ENCODE measurements at places on chromosomes 7 and 10. TPM values are rescaled to one million over a fixed set of nuclear protein-coding genes. Genes with fewer than 3 reads are reported as not detected.

DNA sequence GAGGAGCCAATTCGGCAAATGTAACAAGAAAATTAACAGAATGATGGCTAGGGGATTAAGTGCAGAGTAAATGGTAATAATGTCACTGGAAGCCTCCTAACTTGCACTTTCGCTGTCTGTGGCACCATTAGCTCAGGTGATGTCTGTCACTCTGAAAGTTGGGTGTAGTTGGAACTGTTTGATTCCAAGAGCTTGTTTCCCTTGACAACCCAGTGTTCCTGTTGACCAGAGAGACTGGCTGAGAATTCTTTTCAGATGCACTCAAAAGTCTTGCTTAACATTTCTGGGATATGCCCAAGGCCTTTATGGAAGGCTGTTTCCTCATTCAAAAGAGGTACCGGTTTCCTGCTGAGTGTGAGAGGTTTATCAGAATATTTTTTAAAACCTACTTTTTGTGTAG, 49.6 kb downstream of the PLPP4 start:
- peak; percentile 58 for DNase-seq

DNA sequence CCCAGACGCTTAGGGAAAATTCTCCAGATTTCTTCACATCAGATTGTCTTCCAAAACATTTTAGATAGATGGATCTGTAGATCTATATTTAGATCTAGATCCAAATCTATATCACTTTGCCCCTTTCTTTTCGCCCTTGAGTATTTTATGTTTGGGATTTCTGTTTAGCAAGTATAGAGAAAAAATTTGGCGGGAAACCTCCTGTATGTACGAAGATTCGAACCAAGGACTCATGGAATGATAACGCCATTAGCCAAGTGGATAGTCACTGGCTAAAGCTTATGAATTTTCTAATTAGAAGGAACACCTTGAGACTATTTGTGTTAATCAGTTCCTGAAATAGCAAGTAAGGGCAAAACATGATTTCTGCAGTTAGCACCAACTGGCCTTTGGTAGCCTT, 1.2 kb downstream of the THNSL1 start:
- DNase-seq = no peak

DNA sequence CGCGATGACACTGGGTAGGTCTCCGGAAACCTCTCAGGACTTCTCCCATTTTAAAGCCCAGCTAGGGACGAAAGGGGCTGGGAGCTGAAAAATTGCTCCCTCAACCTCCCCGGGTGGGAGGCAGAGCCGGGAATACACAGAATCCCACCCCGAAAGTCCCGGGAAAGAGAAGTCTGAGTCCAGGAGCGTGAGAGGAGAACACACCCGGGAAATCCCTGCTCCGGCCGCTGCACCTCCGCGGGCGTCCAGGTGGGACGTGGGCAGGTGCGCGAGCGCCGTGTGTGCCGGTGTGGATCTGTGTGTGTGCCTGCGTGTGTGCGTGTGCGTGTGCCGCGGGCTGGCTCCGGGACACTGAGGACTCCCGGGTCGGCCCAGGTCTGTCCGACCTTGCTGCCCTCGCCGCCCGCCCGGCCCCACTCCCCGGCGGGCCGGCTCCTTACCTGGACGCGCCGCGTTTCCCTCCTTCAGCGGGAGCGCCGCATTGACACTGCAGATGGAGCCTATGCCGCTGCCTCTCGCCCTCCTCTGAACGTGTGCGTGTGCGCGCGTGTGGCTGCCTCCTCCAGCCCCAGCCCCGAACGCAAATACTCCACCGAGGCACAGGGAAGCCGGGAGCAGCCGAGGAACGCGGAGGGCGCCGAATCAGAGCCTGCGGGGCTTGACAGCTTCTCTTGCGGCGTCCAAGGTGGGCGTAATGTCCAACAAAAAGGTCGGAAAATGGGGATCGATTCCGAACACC, at the start of gene PLXNA4:
Gene PLXNA4, minus strand, starts transcription at position 489 of the 739 bp plus-strand sequence. CDS start 67,777 bp downstream, outside the sequence.
- peak; percentile 33 for DNase-seq

GRCh38 chr7:148865283-148865682, 18.8 kb downstream of the EZH2 start:
- no peak for DNase-seq

Gene MLXIPL
- 0.07 TPM for total RNA-seq

- DNase-seq = no peak
Observed at GRCh38 chr10:87654212-87654611, 5.5 kb upstream of the PAPSS2 start.

DNA sequence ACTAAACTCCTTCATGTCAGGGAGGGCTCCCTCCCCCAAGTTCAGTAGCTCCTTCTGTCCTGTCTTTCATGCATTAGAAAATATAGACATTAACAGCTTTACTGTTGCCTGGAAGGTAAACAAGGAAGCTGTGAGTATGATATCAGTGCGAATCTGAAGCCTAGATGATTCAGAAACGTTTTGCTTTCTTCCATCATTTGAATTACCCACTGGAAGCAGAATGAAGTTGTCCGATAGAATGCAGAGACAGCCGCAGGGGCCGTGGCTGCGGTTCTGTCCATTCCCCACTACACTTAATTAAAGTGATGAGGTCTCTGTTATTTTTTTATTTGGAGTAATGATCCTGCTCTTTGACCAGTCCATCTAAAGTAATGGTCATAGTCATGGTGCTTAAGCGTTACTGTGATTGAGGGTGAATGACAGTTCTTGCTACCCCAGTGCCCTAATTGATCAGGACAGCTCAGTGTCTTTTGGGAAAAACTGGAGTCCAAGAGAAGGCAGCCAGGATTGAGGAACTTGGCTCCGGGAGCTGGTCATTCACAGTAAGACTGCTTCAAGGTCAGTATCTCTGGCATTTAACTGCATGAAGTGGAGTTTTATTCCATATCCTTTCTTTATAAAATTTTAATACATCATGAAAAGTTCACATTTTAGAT, 69.9 kb downstream of the PTPRE start:
- DNase-seq = peak; percentile 79

Gene SPAM1
- total RNA-seq = not detected

DNA sequence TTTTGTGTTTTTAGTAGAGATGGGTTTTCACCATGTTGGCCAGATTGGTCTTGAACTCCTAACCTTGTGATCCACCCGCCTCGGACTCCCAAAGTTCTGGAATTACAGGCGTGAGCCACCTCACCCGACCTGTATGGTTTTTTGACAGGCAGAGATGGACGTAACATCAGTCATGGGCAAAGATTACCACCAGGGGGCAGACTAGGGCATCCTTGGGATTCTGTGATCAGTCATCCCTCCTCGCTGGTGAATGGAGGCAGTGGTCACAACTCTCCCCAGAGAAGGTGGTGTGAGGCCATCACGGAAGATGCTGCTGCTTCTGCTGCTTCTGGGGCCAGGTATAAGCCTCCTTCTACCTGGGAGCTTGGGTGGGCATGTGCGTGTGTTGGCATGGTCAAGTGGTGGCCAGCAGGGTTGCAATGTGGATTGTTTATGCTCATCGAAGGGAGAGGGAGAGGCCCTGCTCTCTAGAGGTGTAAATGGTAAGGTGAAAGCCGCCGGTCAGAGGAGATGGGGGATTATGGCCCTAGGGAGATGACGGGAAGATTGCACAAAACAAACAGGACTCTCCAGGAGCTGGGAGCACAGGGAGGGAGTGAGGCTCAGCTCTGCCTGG, 122.7 kb upstream of the PRSS1 start:
- DNase-seq = peak; percentile 58

DNA sequence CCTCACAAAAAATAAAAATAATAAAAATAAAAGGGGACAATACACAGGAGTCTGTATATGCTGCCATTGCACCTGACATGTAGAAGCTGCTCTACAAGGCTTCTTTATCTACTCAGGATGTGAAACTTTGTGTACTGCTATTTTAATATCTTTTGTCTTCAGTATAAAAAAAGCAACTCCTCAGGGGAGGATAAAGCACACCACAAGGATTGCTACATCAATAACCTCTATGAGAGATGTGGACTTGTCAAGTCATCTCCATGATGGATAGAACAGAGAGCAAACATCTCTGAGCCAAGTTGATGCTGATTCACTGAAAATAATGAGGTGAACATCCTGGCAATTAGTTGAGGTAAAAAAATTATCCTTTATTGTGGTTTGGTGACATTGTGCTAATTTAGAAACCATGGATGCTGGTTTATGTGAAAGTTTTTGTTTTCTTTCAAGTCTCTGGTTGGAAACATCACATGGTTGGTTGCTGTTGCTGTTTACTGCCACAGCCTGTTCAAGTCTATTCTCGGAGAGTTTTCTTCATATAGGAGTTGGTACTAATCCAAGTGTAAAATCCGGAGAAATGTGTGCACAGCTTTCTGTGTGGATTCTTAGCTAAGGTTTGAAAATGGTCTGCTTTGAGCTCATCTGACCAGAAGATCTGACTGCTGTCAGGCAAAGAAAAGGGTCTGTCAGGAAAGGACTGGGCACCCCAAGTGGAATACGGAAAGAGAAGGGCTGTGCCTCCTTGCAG, 1.5 kb upstream of the HECW1 start:
- peak; percentile 35 for DNase-seq

Gene ITIH5
- total RNA-seq = 0.64 TPM

Gene LDB3
- total RNA-seq = 0.05 TPM

GRCh38 chr7:90830308-90830707, 234.2 kb downstream of the CDK14 start:
- DNase-seq = no peak

Gene PAPOLB
- not detected for total RNA-seq

Gene SPDYE11
- total RNA-seq = not detected

DNA sequence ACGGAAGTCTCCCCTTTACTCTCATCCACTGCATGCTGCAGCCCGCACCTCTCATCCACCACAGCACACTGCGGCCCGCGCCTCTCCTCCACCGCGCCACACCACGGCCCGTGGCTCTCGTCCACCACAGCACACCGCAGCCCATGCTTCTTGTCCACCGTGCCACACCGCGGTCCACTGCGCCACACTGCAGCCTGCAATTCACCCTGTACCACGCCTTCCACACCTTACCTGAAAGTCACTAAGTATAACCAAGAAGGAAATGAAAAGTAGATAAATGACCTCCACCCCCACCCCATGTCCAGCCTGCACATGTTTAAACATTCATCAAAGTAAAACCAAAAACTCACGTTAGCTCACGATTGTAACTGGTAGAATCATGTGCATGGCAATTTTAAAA, 176.1 kb downstream of the DIP2C start:
- DNase-seq = no peak

DNA sequence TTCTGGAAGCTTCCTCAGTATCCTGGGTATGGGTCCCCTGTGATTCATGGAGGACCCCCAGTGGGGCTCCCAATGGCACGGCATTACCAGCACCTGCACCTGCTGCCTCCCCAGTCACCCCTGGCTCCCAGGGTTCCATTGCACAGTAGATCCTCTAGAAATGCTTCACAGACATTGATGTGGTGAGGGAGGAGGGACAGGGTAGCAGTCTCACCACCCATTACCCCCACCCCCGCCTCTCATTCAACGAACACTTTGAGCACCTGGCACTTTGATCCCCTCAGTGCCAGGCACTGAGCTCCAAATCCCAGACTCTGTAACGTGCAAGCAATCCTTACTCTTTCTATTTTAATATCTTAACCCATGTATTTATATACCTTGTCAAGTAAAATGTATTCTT, 26.8 kb upstream of the PSAP start:
- DNase-seq = no peak

- no peak for DNase-seq
Observed at GRCh38 chr10:17215782-17216122, 12.3 kb upstream of the VIM start.

DNA sequence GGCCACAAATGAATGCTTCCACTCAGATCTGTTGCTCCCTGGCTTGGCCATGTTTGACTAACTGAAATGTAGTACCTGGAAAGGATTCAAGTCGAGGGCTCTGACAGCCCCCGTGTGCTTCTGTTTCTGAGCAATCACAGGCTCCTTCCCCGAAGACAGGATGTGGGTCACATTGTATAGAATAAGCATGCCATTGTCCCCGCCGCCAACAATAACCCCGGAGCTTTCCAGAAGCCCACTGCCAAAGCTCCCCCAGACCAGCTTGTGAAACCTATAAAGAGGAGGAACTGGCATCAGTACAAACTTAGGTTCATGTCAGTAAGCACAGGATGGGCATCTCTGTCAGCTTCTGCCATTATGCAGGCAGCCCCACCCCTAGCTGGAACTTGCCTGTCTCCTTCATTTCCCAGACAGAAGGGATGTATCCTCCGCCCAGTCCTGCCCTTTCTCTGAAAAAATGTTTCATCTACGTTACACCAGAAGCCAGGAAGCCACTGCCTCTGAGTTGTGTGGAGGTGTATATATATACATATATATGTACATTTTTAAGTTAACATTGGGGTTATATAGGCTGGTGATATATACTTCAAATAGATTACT, 10.3 kb downstream of the SEC31B start:
- no peak for DNase-seq

Gene PRKCQ
- total RNA-seq = 0.10 TPM

All from M059J (cell line).